ENCODE measurements at places on chromosomes 6 and 20. TPM values are rescaled to one million over a fixed set of nuclear protein-coding genes. Genes with fewer than 3 reads are reported as not detected.

CLPSL2 gene
- not detected for polyA plus RNA-seq

RSPH9 gene
- 1.7 TPM for polyA plus RNA-seq

FGD2 gene
- 1.8 TPM for polyA plus RNA-seq

MOCS1 gene
- polyA plus RNA-seq: 14.5 TPM

SAMD3 gene
- polyA plus RNA-seq: 0.77 TPM

CRISP3 gene
- not detected for polyA plus RNA-seq

HRH3 gene
- 0.06 TPM for polyA plus RNA-seq

YWHAB gene
- polyA plus RNA-seq: 245 TPM

LPA gene
- 0.20 TPM for polyA plus RNA-seq

GCLC gene
- 26.2 TPM for polyA plus RNA-seq

FABP7 gene
- polyA plus RNA-seq: 0.35 TPM

SIRPB1 gene
- polyA plus RNA-seq: 1.1 TPM

SIRPA gene
- 32.5 TPM for polyA plus RNA-seq

LTV1 gene
- polyA plus RNA-seq: 42.1 TPM

ZFAND3 gene
- 177 TPM for polyA plus RNA-seq

FNDC1 gene
- polyA plus RNA-seq: 11.4 TPM

FKBP1C gene
- polyA plus RNA-seq: 1.1 TPM

GRM4 gene
- polyA plus RNA-seq: 0.55 TPM

FAM209B gene
- polyA plus RNA-seq: not detected

GNAS gene
- 1,978 TPM for polyA plus RNA-seq

HLA-DQA2 gene
- polyA plus RNA-seq: 0.38 TPM

KIF25 gene
- 0.90 TPM for polyA plus RNA-seq

BCAS1 gene
- polyA plus RNA-seq: 2.9 TPM

PRL gene
- 0.10 TPM for polyA plus RNA-seq

NFKBIL1 gene
- polyA plus RNA-seq: 27.4 TPM

RNF39 gene
- polyA plus RNA-seq: 1.5 TPM

RAB44 gene
- 0.08 TPM for polyA plus RNA-seq

HSPA1B gene
- polyA plus RNA-seq: 154 TPM

DNAJC5 gene
- 28.3 TPM for polyA plus RNA-seq

ETV7 gene
- polyA plus RNA-seq: not detected

PRDM13 gene
- polyA plus RNA-seq: not detected

ULBP3 gene
- 7.7 TPM for polyA plus RNA-seq

SRMS gene
- polyA plus RNA-seq: 0.31 TPM

FOXF2 gene
- 0.19 TPM for polyA plus RNA-seq

ARHGAP40 gene
- polyA plus RNA-seq: 0.98 TPM

HLA-DRB5 gene
- polyA plus RNA-seq: 11.4 TPM

WFDC5 gene
- not detected for polyA plus RNA-seq

LAMA4 gene
- 80.0 TPM for polyA plus RNA-seq

SLC17A2 gene
- polyA plus RNA-seq: 0.52 TPM

GLP1R gene
- polyA plus RNA-seq: 0.62 TPM

MAVS gene
- polyA plus RNA-seq: 29.8 TPM

SYCP2L gene
- polyA plus RNA-seq: 4.3 TPM

DLK2 gene
- polyA plus RNA-seq: 1.4 TPM

RSPO3 gene
- polyA plus RNA-seq: 18.7 TPM

MCCD1 gene
- polyA plus RNA-seq: 27.9 TPM

CTCFL gene
- polyA plus RNA-seq: 4.5 TPM

C20orf141 gene
- not detected for polyA plus RNA-seq

XKR7 gene
- 0.39 TPM for polyA plus RNA-seq

FILIP1 gene
- 3.3 TPM for polyA plus RNA-seq
